ENCODE measurements at places on chromosomes 16 and 17.

DNA sequence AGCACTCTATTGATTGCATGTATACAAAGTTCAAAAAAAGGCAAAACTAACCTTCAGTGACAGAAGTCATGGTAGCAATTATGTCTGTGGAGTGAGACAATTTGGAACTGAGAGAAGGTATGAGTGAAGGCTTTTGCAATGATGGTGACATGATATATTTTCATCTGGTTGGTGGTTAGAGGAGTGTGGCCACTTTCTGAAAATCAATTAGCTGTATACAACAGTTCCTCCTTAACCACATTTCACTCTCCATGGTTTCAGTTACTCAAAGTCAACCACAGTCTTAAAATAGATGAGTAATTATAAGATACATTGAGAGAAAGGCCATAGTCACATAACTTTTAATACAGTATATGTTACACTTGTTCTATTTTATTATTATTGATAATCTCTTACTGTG, 26.2 kb downstream of the ADAMTS18 start:
- no peak for DNase-seq

- DNase-seq: no peak
Measured at GRCh38 chr17:8062435-8062806, 23.6 kb downstream of the ALOX15B start.

DNA sequence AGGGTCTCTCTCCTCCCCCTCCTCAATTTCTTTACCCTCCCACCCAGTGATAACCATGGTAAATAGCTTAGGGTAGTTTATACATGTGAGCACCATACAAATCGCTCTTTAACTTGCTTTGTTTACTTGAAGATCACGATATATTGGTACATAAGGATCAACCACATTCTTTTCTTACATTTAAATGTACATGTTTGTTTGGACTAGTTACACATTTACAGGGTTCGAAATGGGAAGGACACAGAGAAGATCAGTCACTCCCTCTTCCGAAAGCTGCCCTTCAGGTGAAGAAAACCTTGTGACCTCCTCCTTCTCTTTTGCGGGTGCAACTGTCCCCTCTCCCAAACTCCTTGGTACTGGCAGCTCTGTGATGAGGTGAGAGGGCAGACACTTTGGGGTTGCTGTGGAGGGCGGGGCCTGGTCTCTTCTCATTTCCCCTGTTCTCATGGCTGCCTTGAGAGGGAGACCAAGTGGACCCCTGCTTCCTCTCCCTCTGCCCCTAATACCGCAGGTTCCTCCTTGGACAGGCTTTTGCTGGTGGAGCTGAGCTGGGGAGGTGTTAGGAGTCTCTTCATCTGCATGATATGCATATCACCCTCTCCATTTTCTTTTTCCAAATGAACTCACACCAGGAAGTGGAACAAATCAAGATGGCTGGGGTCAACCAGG, 4.7 kb upstream of the PIK3R6 start:
- no peak for DNase-seq

DNA sequence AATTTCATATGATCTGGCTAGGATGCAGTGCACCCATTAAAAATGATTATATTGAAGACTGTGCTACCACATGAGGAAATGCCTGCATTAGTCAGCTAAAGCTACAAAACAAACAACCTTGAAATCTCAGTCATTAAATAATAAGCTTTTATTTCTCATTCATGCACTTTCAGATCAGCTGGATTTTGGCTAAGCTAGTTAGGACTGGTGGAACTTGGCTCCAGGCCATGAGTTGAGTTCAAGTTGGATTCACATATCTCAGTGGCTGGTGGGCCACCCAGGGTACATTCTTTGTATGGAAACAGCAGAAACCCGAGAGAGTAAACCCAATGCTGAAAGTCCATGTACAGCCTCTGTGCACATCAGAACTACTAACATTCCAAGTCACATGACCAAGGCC, 6.4 kb upstream of the SLFN12L start:
- no peak for DNase-seq

DNA sequence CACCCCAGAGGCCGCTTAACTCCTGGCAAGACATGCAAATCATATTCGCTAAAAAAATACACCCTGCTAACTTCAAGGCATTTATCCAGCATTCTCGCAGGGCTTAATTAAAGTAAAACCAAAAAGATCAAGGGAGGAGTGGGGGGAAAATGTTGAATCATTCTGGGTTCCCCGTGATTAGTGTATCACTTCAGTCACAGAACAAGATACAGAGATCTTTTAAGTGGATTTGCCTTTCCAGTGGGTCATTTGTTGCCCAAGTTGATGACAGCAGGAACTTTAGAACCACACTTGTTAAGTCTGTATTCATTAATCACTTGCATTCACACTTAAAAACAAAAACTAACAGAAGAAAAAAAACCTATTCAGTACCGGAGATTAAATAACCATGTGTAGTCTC, 17.3 kb downstream of the CRYBA1 start:
- no peak for DNase-seq

GRCh38 chr16:63244631-63245030, 1208.4 kb upstream of the CDH8 start:
- no peak for DNase-seq

- DNase-seq: no peak
Measured at GRCh38 chr17:6215071-6216035, 145.2 kb downstream of the WSCD1 start.

GRCh38 chr16:70728150-70728549, 42.3 kb upstream of the MTSS2 start:
- no peak for DNase-seq

GRCh38 chr17:37737971-37738370, 6.9 kb downstream of the HNF1B start:
- DNase-seq: no peak

GRCh38 chr17:48510381-48510760, 20.4 kb downstream of the HOXB1 start:
- no peak for DNase-seq

DNA sequence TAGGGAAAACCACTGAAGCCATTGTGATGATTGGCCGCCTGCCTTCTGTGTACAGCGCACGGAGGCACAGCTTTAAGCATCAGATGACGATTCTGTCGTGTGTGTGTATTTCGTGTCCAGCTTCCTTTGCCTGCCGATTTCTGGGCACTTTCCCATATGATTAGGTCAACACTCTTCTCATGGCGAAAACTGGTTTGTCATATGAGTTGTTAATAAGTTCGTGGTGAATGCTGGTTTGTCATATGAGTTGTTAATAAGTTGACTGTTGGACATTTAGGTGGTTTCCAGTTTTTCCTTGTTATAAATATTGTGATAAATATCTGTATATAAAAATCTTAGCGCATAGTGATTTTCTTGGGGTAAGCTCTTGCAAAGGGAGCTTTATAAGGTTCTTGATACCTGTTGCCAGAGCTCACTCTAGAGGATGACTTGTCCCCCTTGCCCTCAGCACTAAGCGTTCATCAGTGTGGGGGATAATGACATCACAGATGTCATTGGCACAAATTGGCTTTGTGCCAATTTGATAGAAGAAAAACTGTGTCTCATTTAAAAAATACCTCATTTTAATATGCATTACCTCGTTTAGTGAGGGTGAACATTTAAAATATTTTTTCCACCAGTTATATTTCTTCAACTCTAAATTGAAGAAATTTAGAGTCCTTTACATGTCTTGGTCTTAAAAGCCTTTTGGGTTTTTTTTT, 40.0 kb downstream of the PGS1 start:
- DNase-seq: no peak

DNA sequence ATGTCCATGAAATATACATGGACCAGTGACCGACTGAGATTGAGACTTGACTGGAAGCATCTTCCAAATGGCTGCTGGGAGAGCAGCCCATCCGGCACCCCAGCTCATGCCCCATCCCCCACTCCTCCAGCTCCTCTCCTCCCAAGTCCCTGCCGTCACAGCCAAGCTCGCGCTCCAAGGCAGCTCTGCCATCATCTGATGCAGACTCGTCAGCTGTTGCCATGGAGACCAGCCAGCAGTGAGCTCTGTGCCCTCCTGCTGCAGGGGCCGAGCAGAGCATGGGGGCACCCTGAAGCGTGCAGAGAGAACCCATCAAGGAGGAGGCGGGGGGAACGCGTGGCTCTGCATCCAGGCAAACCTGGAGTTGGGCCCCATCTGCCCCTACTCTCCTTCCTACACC, 74.5 kb upstream of the TNRC6C start:
- no peak for DNase-seq

DNA sequence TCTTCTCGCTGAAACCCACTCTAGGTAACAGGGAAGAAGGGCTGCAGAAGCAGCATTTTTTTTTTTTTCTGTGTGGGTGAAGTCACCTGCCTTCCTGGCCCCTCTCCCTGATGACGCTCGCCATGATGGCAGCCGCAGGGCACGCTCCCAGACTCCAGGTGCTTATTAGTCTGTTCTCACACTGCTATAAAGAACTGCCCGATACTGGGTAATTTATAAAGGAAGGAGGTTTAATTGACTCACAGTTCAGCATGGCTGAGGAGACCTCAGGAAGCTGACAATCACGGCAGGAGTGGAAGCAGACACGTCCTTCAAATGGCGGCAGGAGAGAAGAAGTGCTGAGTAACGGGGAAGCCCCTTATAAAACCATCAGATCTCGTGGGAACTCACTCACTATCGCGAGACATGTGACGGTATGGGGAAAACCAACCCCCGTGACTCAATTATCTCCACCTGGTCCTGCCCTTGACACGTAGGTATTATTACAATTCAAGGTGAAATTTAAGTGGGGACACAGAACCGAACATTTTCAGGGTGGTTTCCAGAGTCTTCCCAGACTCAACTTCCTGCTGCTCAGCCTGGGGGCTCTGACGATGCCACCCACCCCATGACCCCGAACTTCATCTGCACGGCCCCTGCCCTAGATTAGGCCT, 34.9 kb upstream of the NLRP1 start:
- no peak for DNase-seq

GRCh38 chr16:86865851-86866662, 287.7 kb downstream of the FOXL1 start:
- no peak for DNase-seq

GRCh38 chr17:46818929-46819859, 702 bp upstream of the WNT3 start:
- no peak for DNase-seq

GRCh38 chr17:17609121-17609520, 17.6 kb upstream of the PEMT start:
- no peak for DNase-seq

DNA sequence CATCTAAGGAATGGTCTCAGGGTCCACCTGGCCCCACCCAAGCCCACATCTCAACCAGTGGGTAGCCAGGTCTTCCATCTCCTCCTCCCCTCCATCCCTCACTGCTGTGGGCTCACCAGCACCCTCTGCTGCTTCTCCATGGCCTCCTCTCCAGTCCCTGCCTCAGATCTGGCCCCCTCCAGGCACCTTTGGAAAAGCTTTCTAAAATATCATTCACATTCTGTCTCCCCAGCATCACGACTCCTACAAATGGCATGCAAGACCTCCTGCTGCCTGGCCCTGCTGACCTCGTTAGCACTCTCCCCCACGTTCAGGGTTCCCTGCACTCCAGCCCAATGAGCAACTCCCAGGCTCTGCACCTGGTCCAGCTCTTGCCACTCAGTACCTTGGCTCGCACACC, 13.7 kb downstream of the GLP2R start:
- no peak for DNase-seq

GRCh38 chr16:75012380-75013081, 13.7 kb downstream of the ZNRF1 start:
- no peak for DNase-seq

DNA sequence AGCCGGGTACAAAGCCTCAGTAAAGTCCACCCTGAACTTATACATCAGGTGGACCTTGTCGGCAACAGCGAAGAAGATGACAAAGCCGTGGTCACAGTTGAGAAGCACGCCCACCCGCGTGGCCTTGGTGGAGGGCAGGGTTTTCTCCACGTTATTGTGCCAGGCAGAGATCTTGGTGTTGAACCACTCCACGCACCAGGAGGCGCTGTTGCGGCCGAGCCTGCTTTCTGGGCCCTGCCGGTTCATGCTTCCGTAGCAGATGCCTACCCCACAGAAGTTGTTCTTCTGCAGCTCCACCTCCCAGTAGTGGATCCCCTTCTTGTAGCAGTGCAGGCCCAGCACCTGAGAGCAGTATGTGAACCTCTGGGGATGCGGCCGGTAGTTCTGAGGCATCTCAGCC, 22.1 kb downstream of the TRIM25 start:
- DNase-seq: peak; percentile 23

- no peak for DNase-seq
Measured at GRCh38 chr17:68694791-68695485, 93.8 kb upstream of the FAM20A start.

DNA sequence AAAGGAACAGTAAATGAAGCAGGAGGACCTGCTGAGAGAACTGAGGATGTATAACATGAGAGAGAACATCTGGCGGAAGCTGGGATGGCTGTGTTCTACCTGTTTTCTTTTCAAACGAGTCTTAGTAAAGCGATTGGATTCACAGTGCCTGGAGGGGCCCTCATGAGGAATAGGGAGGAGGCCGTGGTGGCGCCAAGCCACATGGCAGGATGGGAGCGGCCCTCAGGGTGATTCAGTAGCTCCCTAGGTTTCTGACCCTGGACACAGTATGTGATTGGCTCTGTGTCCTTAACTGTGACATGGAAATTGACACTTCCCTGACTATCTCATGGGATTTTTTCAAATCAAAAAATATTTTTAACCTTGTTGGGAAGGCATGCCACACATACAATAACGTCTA, 32.1 kb downstream of the USP43 start:
- DNase-seq: no peak

DNA sequence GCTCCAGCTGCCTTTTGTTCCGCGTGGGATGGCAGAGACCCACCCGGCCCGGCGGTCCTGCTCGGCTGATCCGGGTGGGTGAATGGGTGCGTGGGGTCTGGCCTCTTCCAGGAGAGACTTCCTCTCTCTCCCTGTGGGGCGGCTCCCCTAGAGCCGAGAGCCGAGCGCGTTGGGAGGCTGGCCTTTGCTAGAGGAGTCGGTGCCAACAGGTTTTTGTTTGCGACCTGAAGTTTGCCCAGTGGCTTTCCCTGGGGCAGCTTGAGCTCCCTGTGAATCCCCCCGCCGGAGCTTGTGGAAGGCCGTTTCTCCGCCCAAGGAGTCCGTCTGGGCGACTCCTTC, 970 bp downstream of the EPN2 start:
- DNase-seq: no peak

DNA sequence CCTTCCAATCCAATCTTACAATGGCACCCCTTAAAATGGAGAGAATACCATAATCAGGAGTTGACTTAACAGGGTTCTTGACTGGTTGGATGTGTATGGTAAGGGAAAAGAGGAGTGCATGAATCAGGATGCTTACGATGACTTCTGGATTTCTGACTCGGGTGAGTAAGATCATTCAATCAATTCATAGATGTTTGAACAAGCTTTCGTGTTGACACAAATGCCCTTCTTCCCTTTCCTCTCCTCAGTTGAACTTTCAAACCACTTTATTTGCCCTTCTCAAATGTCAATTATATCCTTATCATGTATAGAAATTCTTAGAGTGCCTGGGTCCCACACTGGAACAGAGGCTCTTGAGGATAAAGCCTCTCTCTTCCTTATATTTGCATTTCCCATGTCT, 25.9 kb downstream of the ABCC12 start:
- DNase-seq: no peak

Measured in activated T-helper 2 cell treated with anti-CD3 and anti-CD28 coated beads, Interferon-gamma antibody, Interleukin-2, Interleukin-4, amounts not matched to agents 10 μg/mL and 5 μg/mL and 100 μg/mL, durations not matched to agents 14 hours and 24 hours and 36 hours (primary cell).